ENCODE measurements at places on chromosomes 13 and 19. TPM values are rescaled to one million over a fixed set of nuclear protein-coding genes. Genes with fewer than 3 reads are reported as not detected.

DNA sequence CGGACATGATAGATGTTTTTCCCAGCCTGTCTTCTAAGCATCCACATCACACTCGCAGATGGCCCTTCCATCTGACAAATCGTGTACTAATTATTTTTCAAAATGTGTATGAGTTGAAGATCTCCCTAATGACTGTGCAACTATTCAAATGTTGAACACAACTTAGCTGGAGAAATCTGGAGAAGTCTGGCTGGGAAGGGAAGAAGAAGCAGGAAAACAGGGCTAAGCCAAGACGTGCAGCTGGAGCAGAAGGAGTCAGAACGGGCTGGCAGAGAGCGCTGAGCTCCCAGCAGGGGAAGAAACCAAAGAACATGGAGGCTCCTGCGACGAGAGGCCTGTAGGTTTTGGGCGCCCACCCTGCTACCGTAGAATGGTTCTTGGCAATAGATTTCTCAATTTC lies 13.2 kb upstream of the LATS2 start:
- H3K27me3 ChIP-seq = peaks cover 4% of the 10 kb centered on the region
- no peaks in the 10 kb centered on the region for H3K36me3 ChIP-seq
- H3K4me1 ChIP-seq = peaks cover 16% of the 10 kb centered on the region
- H3K4me3 ChIP-seq = no peak overlapping the region
- DNase-seq = no peak

Gene DDA1
- 41.4 TPM for total RNA-seq

DNA sequence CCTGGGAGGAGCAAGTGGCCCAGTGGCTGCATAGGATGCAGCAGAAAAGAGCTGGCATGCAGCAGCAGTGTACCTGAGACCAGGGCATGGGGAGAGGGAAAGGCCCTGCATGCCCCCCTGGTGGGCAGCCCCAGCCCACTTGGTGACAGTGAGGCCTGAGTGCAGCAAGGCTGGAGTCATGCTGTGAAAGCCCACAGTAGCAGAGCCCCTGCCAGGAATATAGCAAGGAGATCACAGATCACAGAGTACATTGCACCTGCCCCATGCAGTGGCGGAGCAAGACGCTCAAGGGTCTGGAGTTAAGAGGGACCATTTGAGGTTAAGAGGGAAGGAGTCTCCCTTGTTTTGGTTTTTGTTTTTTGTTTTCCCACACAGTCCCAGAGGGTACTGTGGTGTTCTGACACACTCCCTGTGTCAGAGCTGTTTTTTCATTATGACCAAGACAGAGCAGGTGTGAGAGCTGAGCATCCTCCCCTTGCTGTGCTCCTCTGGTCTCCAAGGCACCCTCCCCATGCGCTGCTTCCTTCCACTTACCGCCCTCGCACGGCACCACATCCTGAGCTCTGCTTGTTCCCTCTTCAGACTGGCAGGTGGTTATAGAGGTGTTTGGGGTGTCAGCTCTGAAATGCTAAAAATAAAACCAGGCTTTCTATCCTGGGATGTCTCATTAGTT lies 85.0 kb upstream of the UBL3 start:
- H3K36me3 ChIP-seq = peaks cover 2% of the 10 kb centered on the region
- H3K27me3 ChIP-seq = no peaks in the 10 kb centered on the region
- peaks cover 64% of the 10 kb centered on the region for H3K4me1 ChIP-seq
- peak overlapping the region; percentile 64 for H3K4me3 ChIP-seq
- H3K27ac ChIP-seq = peak overlapping the region; percentile 82

Gene ZNF69
- 2.4 TPM for total RNA-seq

- H3K27me3 ChIP-seq = no peaks in the 10 kb centered on the region
- no peak overlapping the region for H3K4me3 ChIP-seq
- H3K4me1 ChIP-seq = peaks cover 43% of the 10 kb centered on the region
- H3K36me3 ChIP-seq = no peaks in the 10 kb centered on the region
- H3K27ac ChIP-seq = no peak overlapping the region
Observed at GRCh38 chr19:49637821-49638738, 1.9 kb downstream of the RRAS start.

Gene FLT3LG
- 325 TPM for total RNA-seq

Gene DCT
- 0.25 TPM for total RNA-seq

GRCh38 chr13:32594157-32594738 lies 8.0 kb downstream of the PDS5B start:
- H3K4me3 ChIP-seq = no peak overlapping the region
- no peak overlapping the region for H3K27ac ChIP-seq
- peaks cover 5% of the 10 kb centered on the region for H3K4me1 ChIP-seq
- no peak for DNase-seq

- H3K4me3 ChIP-seq = no peak overlapping the region
- no peak for DNase-seq
- H3K27ac ChIP-seq = no peak overlapping the region
Observed at GRCh38 chr19:30431591-30431990, 59.4 kb downstream of the ZNF536 start.

Gene ZNF296
- 2.4 TPM for total RNA-seq

DNA sequence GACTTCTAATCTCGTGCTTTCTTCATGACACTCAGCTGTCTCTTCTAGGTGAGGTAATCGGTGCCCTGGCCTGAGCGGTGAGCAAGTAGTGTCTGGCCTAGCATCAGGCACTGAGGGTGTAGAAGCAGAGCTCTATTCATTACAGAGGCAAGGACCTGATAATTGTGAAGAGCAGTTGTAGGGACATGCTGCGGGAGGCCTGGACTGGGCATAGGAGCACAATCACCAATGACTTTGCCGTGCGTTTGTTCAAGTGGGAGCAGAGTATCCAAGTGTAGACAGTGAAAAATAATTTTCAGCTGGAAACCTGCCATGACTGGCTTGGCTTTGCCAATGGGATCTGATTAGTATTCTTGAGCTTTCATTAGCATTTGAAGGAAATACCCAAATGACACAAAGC lies 32.1 kb upstream of the DCLK1 start:
- no peaks in the 10 kb centered on the region for H3K27me3 ChIP-seq
- no peak overlapping the region for H3K4me3 ChIP-seq
- no peak overlapping the region for H3K27ac ChIP-seq
- no peaks in the 10 kb centered on the region for H3K4me1 ChIP-seq

DNA sequence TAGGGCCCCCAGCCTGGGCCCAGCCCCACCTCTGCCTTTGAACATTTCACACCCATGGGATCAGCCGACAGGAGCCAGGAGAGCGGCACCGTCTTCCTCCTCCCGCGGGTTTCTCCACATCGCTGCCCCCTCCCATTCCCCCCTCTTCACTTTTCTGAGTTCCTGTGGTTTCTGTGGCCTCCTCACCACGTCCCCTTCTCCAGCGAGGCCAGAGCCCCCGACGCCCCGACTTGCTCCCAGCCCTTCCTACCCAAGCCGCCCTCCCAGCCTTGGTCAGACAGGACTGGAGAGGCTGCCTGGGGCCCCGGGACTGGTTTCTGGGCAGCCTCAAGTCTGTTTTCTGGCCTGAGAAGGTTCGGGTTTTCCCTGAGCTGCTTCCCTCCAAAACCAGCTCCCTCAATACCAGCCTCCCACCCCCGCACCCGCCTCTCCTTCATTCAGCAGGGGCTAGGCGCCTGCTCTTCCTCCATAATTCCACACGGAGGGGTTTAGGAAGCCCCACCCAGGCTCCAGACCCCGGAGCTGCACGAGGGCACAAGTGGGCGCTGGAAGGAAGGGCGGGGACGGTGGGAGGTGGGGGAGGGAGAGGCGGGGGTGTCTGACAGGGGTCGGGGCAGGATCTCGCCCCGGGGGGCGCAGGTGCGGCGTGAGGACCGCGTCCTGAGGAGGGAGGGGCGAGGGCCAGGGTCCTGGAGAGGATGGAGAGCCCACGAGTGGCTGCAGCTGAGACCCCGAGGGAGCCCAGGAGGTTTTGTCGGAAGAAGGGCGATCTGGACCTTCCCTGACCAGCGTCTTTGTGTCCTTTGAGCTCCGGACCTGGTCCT lies 4.0 kb upstream of the SIGLEC10 start:
- peaks cover 13% of the 10 kb centered on the region for H3K27me3 ChIP-seq
- H3K4me3 ChIP-seq = no peak overlapping the region
- H3K4me1 ChIP-seq = peaks cover 16% of the 10 kb centered on the region
- no peak overlapping the region for H3K27ac ChIP-seq
- DNase-seq = no peak
- no peaks in the 10 kb centered on the region for H3K36me3 ChIP-seq

Gene PCP2
- total RNA-seq = 1.9 TPM

DNA sequence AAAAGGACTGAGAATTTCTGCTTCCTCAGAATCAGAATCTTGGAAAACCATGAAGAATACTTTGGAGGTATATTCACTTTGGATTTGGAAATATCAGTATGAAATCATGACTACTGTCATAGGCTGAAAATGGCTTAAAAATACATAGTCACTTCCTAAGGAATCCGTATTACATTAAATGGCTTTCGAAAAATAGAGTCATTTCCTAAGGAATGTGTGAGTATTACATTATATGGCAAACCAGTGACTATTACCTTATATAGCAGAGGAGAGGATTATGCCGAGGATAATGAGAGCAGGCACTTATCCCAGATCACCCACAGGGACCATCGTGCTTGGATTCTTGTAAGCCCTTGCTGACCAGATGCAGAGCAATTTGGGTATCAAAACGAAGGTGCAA lies 1471.8 kb downstream of the EFNB2 start:
- H3K27me3 ChIP-seq = no peaks in the 10 kb centered on the region
- DNase-seq = no peak

GRCh38 chr19:11446652-11447301 lies 11.3 kb downstream of the PRKCSH start:
- no peaks in the 10 kb centered on the region for H3K4me1 ChIP-seq
- peaks cover 70% of the 10 kb centered on the region for H3K36me3 ChIP-seq
- DNase-seq = peak; percentile 58

DNA sequence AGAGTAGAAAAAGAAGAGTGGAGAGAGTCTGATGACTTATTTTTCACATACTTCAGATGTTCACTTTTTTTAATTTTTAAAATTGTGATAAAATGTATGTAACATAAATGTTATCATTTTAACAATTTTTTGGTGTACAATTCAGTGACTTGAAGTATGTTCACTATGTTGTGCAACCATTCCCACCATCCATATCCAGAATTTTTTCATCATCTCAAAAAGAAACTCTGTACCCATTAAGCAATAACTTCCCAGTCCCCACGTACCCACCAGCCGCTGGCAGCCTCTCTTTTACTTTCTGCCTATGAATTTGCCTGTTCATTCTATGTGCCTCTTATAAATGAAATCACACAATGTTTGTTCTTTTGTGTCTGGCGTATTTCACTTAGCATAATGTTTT lies 43.3 kb downstream of the SKA3 start:
- DNase-seq = no peak
- H3K4me3 ChIP-seq = no peak overlapping the region
- H3K4me1 ChIP-seq = no peaks in the 10 kb centered on the region
- no peak overlapping the region for H3K27ac ChIP-seq
- no peaks in the 10 kb centered on the region for H3K27me3 ChIP-seq

- peaks cover 17% of the 10 kb centered on the region for H3K4me1 ChIP-seq
- DNase-seq = no peak
Observed at GRCh38 chr19:57947088-57947418, 453 bp downstream of the ZNF256 start.

GRCh38 chr19:18558202-18558555 lies 509 bp downstream of the KXD1 start:
- H3K4me1 ChIP-seq = peaks cover 30% of the 10 kb centered on the region
- no peak for DNase-seq
- H3K27ac ChIP-seq = peak overlapping the region; percentile 94
- peak overlapping the region; percentile 99 for H3K4me3 ChIP-seq
